ENCODE measurements at places on chromosomes 1 and 21.

DNA sequence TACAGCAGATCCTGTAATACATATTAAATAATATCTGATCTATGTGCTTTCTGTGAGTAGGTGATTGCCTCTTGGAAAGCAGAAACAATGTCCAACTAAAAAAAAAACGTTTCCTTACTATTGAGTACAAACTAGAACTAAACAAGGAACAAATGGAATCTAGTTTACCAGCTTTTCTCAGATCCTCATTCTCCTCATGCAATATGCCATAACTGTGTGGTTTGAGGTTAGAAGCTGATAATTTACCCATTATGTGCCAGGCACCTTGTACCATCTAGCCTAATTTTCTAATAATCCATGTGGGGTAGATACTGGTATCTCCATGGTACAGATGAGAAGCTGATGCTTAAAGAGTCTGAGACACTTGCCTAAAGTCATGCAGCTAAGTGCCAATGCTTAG lies 154.7 kb downstream of the PTGER3 start:
- no peaks in the 10 kb centered on the region for H3K36me3 ChIP-seq
- H3K27me3 ChIP-seq = no peaks in the 10 kb centered on the region
- DNase-seq = no peak
- no peaks in the 10 kb centered on the region for H3K4me1 ChIP-seq
- H3K27ac ChIP-seq = no peak overlapping the region

GRCh38 chr1:149997585-149998262 lies 12.8 kb downstream of the OTUD7B start:
- peaks cover 39% of the 10 kb centered on the region for H3K4me1 ChIP-seq
- H3K27me3 ChIP-seq = peaks cover 38% of the 10 kb centered on the region
- peak overlapping the region; percentile 48 for H3K4me3 ChIP-seq
- H3K36me3 ChIP-seq = no peaks in the 10 kb centered on the region
- DNase-seq = no peak
- peak overlapping the region; percentile 47 for H3K27ac ChIP-seq

GRCh38 chr1:5896706-5897660 lies 95.2 kb downstream of the NPHP4 start:
- no peaks in the 10 kb centered on the region for H3K27me3 ChIP-seq
- DNase-seq = no peak
- H3K27ac ChIP-seq = no peak overlapping the region
- no peak overlapping the region for H3K4me3 ChIP-seq

DNA sequence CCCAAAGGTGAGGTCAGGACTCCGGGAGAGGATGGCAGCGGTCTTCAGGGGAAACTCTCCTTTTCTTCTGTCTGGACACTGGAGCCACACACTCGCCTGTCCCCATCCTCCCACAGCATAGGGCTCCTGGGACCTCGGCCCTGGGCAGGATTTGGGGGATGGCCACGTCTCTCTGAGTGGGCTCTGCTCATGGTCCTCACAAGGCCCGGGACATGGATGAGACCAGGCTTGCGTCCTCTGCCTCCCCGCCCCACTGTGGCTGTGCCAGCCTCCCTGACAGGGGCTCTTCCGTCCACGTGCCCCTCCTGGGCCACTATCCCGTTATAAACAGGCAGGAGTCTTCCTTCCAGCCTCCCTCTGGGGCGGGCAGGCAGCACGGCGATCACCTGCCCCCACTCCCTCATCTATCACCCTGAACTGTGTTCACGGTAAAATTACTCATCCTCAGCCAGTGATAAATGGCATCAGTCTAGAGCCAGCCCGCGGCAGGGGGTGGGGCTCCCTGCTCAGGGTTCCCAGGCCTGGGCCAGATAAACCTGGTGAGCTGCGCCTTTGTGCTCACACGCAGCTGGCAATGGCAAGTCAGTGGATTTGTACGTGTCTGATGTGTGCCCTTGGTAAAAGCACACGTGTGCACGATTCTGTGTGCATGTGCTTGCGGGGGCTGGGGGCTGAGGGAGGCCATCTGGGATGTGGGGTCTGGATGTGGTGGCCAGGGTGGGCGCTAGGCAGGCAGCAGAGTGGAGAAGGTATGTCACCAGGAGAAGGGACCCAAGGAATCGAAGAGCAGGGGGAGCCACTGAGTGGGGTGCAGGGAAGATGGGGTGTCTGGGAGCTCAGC lies 12.6 kb upstream of the SAMD11 start:
- peaks cover 49% of the 10 kb centered on the region for H3K27me3 ChIP-seq
- no peak overlapping the region for H3K27ac ChIP-seq
- peaks cover 8% of the 10 kb centered on the region for H3K4me1 ChIP-seq
- peak; percentile 11 for DNase-seq
- no peak overlapping the region for H3K4me3 ChIP-seq

DNA sequence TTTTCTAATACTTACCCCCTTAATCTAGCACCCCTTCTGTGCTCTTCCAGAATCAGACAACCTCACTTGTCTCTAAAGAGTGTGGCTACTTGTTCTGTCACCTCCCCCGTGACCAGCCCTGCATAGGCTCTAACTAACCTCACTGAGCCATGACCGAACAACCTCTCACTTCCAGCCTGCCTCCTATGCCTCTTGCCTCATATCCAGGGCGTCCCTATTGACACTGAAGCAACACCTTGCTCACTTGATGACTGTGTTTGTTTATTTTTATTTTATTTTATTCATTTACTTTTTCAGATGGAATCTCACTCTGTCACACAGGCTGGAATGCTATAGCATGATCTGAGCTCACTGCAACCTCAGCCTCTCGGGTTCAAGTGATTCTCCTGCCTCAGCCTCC lies 235.1 kb upstream of the B3GALT2 start:
- H3K27me3 ChIP-seq = no peaks in the 10 kb centered on the region
- no peak overlapping the region for H3K4me3 ChIP-seq
- H3K4me1 ChIP-seq = peaks cover 19% of the 10 kb centered on the region
- no peaks in the 10 kb centered on the region for H3K36me3 ChIP-seq
- no peak for DNase-seq
